ENCODE measurements at places on chromosomes 6 and 20. TPM values are rescaled to one million over a fixed set of nuclear protein-coding genes. Genes with fewer than 3 reads are reported as not detected.

Gene CD83
- polyA plus RNA-seq, result 0.40 TPM

GRCh38 chr6:138909511-138909910 is 78.5 kb downstream of the REPS1 start:
- peak; percentile 31 for DNase-seq

Gene TMEM74B
- 0.26 TPM for polyA plus RNA-seq

DNA sequence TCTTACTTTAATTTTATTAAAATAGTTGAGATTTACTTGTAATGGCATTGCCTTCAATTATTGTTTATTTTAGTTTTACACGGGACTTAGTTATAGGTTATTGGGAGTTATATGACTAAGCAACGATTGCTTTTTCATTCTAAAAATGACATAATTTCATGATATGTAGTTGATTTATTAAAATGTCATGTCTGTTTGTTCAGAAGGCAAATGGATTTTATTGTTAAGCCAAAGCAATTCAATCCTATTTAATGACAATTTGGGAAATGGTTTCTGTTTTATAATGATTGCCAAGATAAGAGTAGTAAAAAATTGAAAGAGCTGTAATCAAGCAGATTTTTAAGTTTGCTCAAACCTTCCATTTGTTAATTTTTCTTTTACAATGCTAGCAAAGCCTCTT is 74.7 kb downstream of the PHACTR2 start:
- DNase-seq, result no peak

DNA sequence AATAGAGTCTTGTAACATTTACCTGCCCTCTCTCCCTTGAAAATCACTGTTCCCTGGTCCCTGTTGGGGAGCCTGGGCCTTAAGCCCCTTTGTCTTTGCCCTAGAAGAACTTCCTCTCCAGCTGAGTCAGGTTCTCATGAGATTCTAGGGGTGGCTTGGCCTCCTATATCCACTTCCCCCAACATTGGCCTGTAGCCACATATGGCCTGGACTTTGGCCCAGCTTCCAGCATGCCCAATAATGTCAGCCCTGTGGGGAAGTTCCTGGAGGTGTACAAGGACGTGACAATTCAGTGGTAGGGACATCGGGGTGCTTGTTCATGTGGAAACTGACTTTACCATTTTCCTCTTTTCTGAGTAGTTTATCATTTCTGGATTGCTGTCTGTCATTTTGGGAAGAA is 17.2 kb upstream of the MAS1L start:
- no peak for DNase-seq

Gene REV3L
- 6.0 TPM for polyA plus RNA-seq

DNA sequence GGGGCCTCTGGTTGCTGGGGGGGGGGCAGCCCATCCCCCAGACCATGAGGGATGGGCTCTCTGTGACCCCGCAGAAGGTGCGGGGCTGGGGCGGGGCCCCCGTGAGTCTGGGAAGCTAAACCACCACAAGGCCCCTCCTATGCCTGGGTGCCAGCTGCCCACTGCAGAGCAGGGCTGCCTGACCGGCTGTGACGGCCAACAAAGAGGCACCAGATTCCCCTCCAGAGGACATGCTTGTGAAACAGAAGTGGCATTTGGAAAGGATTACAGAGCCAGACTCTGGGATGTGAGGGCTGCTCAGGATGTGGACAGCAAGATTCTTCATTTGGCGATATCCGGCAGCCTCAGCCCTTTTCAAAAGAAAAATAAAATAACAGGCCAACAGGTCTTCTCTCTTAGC is 16.5 kb upstream of the NTSR1 start:
- no peak for DNase-seq

DNA sequence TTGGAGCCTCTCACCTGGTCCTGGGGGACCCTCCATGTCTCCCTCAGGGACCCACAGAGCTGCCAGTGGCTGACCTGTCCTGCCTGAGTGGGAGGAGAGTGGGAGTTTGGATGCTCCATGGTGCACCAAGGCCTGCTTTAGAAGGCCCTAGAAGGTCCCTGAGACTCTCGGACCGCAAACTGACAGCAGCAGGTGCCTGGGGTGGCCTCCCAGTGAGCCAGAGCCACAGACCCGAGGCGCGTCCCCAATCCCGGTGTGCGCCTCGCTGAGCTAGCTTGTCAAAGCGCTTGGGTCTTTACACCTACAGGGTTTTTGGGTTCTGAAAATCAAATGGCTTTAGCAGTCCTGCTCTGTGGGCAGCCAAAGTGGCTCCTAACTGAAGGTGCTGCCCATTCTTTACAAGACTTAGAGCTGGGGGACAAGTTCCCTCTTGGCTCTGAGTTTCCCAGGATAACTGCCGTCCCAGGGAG is 4.9 kb downstream of the MYT1 start:
- DNase-seq, result no peak

Gene PBOV1
- not detected for polyA plus RNA-seq

- DNase-seq, result no peak
Observed at GRCh38 chr20:57617079-57617795, 3.0 kb downstream of the ZBP1 start.

- no peak for DNase-seq
Observed at GRCh38 chr6:106988664-106989063, 14.1 kb upstream of the CD24 start.

DNA sequence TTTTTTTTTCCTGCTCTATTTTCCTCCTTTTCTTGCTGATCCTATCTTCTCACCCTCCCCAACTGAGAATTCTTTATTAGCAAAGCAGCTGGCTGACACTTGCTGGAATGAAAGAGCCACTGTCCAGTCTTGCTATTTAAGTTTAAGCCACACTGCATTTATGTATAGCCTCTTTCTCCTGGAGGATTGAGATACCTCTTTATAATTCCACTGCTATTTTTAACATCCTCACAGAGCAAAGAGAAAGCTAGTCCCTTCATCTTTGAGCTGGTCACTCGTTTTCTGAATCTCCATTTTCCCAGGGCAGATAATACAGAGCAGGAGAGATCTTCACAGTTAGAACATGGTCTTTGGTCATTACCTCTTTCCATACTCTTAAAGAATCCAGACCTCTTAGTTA is 36.0 kb upstream of the EEF1A1 start:
- no peak for DNase-seq

DNA sequence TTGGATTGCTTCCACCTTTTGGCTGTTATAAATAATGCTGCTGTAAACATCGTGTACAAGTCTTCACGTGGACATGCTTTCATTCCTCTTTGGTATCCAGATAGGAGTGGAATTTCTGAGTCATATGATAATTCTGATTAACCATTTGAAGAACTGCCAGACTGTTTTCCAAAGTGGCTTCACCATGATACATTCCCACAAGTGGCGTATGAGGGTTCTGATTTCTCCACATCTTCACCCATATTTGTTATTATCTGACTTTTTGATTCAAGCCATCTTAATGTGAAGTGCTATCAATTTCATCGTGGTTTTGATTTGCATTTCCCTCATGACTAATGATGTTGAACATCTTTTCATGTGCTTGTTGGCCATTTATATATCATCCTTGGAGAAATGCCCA is 2.9 kb upstream of the SNRPB start:
- DNase-seq, result peak; percentile 43

DNA sequence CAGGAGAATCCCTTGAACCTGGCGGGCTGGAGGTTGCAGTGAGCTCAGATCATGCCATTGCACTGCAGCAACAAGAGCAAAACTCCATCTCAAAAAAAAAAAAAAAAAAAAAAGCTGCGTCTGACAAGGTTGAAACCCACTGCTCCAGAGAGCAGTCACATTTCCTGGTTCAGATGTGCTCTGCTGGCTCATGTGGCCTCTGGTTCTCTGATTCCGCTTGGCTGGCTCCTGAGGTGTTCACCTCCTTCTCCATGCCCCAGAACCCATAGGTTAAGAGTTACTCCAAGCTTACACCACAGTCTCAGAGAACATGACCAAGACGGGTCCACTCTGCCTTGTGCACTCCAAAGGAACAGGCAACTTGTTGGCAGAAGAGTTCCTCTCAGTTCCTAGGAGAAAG is 8.8 kb upstream of the CNR1 start:
- no peak for DNase-seq

DNA sequence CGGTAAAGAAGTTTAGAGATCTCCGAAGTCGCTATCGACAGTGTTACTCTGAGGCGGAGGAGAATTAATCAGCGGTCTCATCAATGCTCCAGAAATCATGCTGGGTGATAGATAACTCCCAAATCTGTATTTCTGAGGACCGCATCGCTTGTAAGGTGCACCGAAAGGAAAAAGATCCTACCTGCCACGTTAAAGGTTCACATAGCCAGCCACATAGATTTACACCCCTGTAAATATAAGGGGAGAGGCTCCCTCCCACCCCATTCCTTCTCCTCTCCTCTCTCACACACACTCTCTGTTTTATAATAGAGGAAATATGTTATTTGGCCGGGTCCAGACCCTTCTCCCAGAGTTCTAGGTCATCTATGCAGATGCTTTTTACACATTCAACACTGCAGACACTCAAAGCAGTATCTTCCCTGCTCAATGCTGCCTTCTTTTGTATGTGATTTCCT is 620 bp upstream of the DEK start:
- DNase-seq, result no peak

GRCh38 chr6:6612308-6612707 is 23.8 kb downstream of the LY86 start:
- no peak for DNase-seq

DNA sequence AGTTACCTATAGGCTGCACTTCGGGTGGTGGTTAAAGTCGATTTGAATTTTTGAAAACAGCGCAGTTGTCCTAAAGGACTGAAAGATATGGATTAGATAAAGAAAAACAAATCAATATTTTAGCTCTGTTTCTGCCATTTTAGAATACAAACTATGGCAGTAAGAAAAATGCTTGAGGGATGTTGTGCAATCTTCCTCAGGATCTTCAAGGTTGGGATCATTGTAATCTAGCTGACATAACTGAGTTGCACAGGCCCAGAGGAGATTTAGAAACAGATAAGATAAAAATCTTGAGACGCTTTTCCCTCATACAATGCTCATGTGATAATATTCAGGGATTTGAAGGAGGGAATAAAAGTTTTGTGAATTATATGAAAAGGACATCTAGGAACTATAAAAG is 926 bp downstream of the PEX3 start:
- no peak for DNase-seq

All from endothelial cell of umbilical vein (primary cell).